ENCODE measurements at places on chromosomes 2 and 18. TPM values are rescaled to one million over a fixed set of nuclear protein-coding genes. Genes with fewer than 3 reads are reported as not detected.

DNA sequence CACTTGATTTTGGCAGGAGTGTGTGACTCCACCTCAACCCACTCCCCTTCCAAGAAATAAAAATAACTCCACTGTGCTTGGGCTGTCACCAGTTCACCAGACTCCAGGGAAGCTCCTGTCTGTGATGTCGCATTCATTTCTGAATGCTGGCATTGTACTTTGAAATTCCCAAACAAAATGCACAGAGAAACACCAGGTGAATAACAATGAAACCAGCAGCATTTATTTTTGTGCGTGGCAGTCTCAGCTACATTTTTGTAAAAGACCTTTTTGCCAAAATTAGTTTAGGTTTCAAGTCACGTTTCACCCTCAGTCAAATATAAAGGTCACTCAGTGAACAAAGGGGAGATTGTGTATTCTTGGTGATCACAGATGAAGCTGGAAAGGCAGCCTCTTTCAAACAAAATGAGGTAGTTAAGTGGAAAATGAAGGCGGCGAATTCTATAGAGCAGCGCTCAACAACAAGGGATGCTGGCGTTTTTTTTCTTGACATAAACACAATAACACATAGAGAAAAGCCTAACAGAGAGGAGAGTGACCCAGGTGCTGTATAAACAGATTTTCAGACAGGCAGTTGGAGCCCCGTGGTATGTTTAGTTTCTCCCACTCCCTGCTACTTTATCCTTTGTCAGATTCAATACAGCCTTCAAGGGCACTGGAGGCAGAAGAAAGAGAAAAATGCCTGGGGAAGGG is 210.3 kb upstream of the GCFC2 start:
- no peak for DNase-seq

Gene TYMS
- 292 TPM for total RNA-seq

GRCh38 chr2:66058675-66059074 is 376.2 kb upstream of the MEIS1 start:
- DNase-seq = no peak

- DNase-seq = no peak
Observed at GRCh38 chr2:200186002-200186401, 120.5 kb upstream of the SPATS2L start.

Gene PCARE
- total RNA-seq = not detected

DNA sequence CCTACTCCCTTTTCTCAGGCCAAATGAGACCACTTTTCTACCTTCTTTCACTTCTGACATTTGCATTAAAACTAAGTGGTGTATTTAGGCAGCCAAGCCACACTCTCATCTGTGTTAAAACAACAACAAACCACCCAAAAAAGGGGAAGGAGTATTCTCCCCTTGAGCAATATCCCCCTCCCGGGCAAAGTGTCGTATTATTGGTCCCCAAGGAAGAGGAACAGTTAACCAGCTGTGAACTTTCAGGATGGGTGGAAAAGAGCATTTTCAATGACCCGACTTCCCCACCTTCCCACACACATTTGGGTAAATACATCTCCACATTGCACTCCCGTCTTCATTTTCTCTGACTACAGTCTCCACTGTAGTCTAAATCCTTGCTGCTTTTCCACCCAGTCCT is 44.3 kb downstream of the FEZ2 start:
- DNase-seq = no peak

- no peak for DNase-seq
Observed at GRCh38 chr2:215711471-215712034, 275.7 kb upstream of the FN1 start.

Gene PROKR1
- total RNA-seq = 0.18 TPM

Gene RNF125
- 0.13 TPM for total RNA-seq

GRCh38 chr2:186590350-186590758 is 498 bp downstream of the ITGAV start:
- DNase-seq = peak; percentile 45

DNA sequence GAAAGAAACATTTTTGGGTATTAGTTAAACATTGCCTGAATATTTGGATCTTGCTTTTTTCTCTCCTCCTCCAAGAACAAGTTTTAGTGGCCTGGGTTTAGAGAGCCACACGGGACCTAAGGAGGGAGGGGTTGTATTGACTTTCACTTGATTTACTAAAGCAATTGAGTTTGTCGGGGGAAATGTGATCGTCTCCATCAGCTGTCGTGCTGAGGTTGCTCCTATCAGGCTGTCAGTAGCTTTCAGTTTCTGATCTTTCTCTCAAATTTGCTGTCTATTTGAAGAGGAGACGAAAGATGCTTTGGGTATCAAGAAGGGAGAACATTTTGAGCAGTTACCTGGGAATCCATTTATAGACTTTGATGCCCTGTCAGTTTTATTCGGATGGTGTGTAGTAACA is 106.0 kb downstream of the SETBP1 start:
- DNase-seq = no peak

- no peak for DNase-seq
Observed at GRCh38 chr2:176138923-176139660, 9.6 kb downstream of the HOXD8 start.
